ENCODE measurements at places on chromosomes 6 and 20.

DNA sequence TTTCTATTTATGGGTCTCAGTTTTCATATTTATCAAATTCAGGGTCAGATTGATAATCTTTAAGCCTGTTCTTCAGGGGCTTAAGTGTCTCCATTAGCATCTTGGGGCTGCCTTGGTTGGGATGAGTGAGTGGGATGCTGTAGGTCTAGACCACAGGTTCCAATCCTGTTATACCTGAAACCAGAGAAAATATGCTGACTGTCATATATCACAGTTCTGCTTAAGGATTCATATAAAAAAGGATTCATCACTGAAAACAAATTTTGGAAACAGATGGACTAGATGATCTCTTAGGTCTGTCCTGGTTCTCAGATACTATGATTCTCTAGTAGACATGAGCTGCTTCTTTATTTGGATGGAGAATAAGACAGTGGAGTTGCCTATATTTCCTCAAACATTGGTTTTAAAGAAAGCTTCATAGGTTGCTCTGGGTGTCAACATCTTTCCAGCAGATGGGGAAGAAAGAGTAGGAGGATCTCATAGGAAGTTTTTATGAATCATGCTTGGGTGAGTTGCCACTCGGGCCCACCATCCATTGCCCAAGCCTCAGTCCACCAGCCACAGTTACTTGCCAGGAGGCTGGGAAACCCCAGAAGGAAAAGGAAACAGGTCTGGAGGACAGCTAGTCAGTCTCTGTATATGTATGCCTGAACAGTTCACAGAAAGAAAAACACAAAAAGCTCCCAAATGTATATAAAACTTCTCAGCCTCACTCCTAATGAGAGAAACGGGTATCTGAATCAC, 42.9 kb upstream of the MAP7 start:
- no peak for DNase-seq

- peak; percentile 86 for DNase-seq
Observed at GRCh38 chr6:38493931-38494547, 145.7 kb downstream of the BTBD9 start.

GRCh38 chr6:163751032-163751525, 336.6 kb downstream of the QKI start:
- peak; percentile 50 for DNase-seq

- DNase-seq: no peak
Observed at GRCh38 chr6:73951183-73951582, 255.2 kb downstream of the CD109 start.

- DNase-seq: peak; percentile 92
Observed at GRCh38 chr20:63955827-63956663, at the start of gene UCKL1. TSS of gene UCKL1 (minus strand) at chr20:63956416. CDS start at chr20:63956372, 44 bp downstream.

- no peak for DNase-seq
Observed at GRCh38 chr6:85128781-85129180, 321.1 kb upstream of the NT5E start.

DNA sequence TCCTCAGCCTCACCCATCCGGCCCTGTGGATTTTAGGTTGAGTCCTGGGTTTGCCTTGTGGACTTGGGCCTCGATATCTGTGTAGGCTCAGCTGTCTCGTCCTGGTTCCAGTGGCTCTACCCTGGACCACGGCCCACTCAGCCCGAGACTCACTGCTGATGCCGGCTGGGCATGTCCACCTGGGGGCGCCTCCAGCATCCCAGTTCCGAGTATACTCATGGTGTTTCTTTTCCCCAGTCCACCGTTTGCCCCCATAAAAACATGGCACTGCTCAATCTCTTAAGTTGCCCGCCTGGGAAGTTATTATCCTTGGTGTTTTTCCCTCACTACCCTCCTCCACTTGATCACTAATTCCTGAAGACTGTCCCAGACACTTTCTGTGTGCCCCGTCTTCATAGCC, 99.1 kb downstream of the ARID1B start:
- DNase-seq: no peak

DNA sequence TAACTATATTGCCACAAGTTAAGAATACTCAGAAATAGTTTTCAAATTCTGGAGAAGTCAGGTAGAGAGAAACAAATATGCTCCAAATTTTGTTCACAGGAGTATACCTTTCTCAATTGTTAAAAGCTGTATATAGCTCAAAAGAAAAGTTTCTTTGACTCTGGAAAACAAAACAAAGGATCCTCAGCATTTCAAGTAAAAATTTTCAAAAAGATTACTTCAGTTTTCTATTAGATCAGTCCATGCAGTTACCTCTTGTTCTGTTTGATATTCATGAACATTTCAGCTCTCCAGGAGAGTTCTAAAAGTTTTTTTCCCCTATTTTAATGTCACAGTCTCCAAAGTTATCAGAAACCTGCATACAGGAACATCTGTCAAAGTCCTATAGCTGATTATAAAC, 30.4 kb upstream of the ENTPD6 start:
- no peak for DNase-seq

DNA sequence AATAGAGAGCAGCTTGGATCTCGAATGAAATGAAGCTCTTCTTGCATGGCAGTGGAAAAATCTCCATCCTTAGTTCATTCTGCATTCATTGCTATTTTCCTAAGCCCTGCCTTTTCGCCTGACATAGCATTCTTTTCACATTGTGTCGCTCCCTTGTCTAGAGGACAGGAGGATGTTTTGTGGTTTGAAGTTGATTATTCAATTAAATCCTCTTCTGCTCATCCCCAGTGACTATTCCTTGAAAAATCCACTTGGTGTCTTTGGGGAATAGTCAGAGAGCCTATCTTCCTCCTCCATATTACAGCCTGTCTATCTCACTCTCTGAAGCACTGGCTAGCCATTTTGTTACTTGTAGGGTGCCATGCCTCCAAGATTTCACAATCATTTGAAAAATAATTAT, 161.2 kb downstream of the KLHL32 start:
- no peak for DNase-seq

GRCh38 chr6:50837589-50838445, 19.1 kb downstream of the TFAP2B start:
- DNase-seq: no peak

DNA sequence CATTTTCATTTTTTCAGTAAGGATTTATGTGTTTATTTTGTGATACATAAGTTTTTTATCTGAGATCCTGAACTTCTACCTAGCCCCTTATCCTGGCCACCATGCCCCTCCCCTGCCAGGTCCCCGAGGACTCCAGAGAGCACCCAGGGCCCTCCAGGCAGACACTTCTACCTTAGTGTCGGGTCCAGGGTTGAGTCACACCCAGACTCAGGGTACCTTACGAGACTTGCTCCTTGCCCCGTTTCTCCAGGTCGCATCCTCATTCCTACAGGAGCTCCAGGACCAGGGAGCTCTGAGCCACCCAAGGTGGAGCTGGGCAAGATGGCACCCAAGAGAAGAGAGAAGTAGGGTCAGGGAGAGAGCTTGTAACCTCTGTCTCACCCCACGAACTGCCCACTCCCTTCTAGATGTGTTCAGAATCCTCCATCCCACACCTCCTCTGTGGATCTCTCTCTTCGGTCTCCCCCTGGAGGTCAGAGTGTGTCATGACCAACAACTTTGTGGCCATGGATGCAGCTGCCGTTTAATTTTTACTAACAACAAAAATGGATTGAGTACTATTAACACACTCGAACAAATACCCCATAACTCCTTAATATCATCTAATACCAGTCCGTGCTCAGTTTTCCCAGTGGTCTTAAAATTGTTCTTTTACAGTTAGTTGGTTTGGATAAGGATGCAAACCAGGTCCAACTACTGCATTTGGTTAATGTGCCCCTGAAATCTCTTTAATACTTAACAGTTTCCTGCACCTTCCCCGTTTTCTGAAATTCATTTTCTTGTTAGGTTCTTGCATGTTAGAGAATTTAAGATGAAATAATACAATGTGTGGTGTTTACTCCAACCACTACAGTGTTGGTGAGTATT, 130.6 kb upstream of the INSM1 start:
- DNase-seq: peak; percentile 48

DNA sequence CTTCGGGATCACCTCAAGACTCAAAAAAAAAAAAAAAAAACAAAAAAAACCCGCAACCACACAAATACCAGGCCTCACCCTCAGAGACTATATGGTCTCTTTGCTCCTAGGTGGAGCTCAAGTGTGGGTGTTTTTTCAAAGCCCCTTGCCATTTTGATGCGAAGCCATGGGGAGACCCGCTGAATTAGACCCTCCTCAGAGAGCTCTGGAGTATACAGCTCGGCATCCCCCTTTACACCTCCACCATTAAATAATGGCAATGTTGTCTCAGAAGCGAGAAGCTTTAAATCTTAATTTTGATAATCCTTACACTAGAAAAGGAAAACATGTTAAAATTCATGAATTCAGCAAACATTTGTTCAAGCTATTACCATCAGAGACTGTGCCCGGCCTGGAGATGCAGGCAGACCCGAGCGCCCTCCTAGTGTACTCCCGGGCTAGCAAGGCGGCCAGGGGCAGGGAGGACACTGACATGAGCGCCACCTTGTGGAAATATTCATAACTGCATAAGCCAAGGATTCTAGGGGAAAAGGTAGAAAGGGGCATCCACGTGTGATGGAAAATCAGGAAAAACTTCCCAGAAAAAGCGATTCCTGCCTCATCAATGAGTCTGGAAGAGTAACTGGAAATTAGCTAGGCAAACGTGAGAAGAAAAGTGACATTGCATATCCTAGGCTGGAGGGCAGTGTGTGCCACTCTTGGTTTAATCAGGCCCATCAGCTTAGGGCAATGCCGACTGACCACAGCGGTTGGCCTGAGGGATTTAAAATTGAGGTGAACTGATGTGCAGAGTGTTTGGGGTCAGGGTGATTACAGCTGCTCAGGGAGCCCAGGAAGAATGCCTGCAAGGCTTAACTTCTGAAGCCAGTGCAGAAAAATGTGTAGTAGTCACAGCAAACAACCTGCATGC, 72.5 kb downstream of the B3GAT2 start:
- DNase-seq: peak; percentile 71

DNA sequence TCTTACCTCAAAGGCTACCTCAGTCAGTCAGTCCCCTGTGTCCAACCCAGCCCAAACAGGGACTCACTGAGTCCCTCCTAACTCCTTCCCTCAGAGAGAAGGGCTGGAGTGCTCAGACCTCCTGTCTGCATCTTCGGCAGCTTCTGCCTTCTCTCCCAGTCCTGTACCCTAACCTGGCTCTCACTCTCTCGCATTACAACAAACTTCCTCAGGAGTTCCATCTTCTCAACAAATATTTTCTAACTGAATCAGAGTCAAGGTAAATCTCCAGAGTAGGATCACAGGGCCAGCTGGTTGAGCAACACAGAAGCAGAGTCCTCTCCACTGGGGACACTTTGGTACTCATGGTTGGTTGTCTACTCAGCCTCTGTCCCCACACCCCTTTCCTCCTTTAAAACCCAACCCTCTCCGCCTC, 92.3 kb downstream of the MRPL14 start:
- no peak for DNase-seq

DNA sequence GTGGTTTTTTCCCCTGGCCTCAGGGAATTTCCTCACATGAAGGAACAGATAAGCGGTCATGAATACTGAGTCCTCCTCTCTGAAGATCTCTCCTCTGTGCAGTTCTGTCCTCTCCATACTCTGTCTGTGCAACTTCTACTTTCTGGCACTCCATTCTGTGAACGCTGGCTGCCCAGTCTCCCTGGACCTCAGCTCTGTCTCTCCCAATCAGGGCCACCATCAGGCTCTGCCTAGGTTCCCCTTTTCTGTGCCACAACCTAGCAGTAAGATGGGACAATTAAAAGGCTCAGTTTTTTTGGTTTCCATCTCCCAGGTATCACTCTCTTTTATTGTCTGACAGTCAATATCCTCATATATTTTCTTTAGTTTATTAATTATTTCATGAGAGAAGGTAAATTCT, 4.8 kb upstream of the ADGB start:
- no peak for DNase-seq

DNA sequence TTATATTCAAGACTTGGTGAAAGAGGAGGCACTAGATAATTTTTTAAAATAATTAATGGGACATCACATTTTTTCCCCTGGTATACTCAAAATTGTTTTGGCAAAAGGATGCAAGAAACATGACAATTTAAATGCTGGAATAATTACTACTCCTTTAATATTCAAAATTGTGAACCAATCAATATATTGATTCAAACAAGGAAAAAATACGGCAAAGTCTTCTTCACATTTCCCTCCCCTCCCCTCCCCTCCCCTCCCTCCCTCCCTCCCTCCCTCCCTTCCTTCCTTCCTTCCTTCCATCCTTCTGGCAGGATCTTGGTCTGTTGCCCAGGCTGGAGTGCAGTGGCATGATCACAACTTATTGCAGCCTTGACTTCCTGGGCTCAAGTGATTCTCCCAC, 4.1 kb downstream of the SLC35F1 start:
- DNase-seq: no peak

DNA sequence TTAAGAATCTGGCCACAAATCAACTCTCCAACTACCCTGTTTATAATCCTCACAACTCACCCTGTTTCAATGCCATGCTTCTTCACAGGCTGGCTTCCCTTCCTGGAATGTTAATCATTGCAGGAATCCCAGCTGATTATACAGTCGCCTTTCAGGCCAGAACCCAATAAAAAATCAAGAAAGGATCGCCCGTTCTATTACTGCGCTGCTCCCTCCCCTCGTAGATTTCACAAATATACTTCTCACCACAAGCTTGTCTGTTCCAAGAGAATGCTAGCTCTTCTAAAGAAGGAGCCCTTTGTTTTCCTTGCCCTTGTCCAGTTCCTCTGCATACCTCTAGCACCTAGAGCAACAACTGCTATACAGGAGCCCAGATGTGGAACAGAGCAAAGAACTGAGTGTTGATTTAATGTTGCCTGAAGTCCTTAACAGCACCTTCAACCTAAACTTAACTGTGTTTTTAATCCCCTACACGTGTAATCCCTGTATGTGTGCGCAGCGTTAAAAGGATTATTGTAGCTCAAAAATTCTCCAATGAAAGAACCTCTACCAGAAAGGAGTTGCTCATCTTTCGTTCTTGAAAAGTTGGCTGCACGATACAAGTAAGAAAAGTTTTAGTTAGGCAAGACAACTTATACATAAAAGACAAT, 988 bp downstream of the ECHDC1 start:
- DNase-seq: no peak

- no peak for DNase-seq
Observed at GRCh38 chr6:124800222-124800621, 162.0 kb upstream of the RNF217 start.

DNA sequence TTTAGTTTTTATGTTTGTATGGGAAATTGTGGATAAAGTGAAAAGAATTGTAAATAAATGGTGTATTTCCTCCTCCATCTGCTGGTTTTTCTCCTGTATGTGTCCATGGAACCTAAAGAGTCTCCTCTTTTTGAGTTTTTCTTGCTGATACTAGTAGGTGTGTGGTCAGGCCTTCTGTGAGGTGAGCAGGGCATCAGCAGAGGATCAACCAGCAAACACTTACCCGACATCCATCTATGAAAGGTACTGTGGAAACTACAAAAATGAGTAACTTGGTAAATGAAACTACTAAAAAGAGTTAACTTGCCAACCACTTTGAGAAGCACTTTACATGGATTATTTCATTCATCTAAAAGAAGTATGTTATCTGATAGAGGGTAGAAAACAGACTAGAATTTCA, 20.9 kb upstream of the RNF8 start:
- DNase-seq: no peak

DNA sequence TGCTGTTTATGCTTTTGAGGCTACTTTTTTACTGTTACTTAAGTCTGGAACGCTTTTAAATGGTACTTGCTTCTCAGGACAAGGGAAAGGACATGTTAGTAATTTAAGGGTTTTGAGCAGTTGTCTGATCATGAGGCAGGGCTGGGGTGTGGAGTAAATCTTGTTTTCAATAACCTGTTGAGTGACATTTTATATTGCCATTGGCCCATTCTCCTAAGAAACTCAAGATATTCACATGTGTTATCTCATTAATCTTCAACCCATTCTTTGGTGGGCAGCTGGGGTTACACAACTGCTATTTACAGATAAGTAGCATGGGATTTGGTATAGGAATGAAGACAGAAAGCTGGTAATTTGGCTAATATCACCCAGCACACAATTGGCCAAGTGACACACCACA, 44.6 kb upstream of the IL17A start:
- DNase-seq: no peak

GRCh38 chr6:35808688-35809087, 3.5 kb downstream of the LHFPL5 start:
- no peak for DNase-seq
